ENCODE measurements at places on chromosomes 7 and 10.

- no peak for DNase-seq
These were observed 48.1 kb downstream of the CCNY start for GRCh38 chr10:35384265-35384868.

- no peak for DNase-seq
These were observed 34.4 kb downstream of the ASAH2 start for GRCh38 chr10:50216894-50217293.

DNA sequence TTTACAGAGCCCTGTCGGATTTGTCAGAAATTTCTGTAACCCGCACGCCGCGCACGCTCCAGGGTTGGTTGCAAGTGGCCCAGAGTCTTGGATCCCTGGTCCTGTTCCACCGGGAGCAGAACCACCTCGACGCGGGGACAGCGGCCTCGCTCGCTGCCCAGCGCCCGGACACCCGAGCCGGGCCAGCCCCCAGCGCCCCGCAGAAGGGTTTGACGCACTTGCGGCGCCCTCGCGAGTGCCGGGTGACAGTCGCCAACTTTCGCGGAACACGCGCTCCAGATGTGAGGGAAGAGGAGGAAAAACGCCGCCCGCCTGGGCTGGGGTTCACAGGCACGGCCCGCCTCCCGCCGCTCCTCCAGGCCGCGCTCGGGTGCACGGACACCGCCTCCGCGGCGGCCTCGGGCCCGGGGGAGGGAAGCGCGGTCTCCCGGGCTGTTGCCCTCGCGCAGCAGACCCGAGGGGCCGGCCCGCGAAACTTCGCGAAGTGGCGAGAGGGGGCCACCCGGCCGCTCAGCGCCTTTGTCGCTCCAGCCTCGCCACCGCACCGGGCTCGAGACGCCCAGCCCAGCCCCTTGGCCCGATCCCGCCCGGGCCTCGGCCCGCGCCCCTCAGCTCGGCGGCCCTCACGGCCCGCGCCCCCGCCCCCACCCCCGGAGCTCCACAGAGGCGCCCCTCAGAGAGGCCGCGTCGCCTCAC is 514 bp downstream of the RNF216 start:
- no peak for DNase-seq

GRCh38 chr10:83921984-83922860 is 217.1 kb upstream of the GHITM start:
- DNase-seq: no peak

- DNase-seq: no peak
These were observed 108.8 kb upstream of the GSDME start for GRCh38 chr7:24866004-24866615.

GRCh38 chr10:114931072-114931679 is 6.8 kb upstream of the TRUB1 start:
- no peak for DNase-seq

- DNase-seq: no peak
These were observed 16.0 kb downstream of the GATA3 start for GRCh38 chr10:8070440-8070839.

DNA sequence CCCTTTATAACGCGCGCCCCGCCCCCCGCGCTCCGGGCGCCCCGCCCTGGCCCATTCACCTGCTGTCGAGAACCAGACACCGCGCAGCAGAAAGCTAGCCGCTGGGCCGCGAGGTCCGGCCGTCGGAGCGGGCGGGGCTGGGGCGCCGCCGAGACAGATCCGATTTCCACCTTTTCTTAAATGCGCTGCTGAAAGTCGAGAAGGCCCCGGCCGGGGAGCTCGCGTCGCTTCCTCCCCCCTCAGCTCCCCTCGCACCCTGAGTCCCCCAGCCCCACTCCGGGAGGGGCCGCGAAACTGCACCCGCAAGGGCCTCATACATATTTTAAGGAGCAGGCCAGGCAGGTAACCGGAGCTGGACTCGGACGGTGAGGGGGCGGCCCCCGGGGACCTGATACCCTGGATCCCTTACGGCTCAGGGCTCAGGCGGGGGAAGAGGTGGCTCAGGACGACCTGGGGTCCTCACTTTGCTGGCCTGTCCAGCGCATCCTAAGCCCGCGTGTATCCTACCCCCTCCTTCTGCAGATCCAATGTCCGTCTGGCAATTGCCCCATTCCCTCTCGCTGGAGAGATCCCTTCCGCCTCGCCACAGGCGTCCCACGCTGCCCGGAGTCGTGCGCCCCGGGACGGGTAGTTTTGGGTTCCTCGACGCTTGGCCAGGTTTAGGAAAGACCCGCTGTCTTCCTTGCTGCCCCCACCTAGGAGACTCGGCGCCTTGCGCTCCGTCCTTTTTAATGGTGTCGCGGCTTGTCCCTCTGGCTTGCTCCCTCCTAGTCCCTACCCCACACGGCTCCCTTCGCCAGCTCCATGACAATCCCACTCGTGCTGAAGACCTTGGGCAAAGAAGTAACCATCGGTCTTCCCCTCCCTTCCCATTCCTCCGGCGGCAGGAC is 170.6 kb downstream of the UBE2H start:
- DNase-seq: no peak

GRCh38 chr7:18693406-18693805 is 197.9 kb downstream of the HDAC9 start:
- DNase-seq: peak; percentile 73

GRCh38 chr10:124646483-124647352 is 97.5 kb downstream of the FAM53B start:
- DNase-seq: peak; percentile 54

DNA sequence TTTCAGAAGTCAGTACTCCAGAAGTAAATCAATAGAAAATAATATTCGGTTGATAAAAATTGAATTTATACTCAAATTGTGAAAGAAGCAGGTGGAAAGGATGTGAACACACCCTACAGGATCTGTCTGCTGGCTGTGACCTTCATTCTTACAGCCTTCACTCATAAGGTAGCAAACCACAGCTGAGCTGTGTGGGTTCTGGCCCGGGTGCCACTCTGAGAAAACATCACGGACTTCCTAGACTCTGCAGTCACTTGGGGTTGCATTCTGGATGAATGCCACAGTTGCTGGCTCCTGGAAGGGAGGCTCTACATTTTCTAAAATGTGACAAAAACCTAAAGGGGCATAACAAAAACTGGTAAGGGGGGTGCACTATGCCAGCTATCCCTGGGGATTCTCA is 36.0 kb upstream of the ABLIM1 start:
- no peak for DNase-seq

DNA sequence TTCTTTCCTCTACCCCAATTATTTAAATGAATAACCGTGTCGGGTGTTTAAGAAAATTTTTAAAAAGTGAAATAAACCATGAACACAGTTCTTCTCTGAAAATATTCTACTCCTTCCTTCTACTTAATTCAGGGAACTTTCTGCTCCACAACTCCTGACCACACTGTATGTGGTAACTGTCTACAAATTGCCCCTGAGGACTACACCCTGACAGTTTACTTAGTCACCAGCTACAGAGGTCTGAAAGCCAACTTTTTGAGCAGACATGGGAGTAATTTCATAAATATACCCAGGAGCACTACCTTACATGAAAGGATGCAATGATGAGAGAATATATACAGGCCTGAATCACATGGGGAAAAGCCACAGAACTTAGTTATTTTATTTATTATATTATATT is 523.2 kb upstream of the SORCS1 start:
- DNase-seq: no peak

- no peak for DNase-seq
These were observed 124.8 kb downstream of the CACNA2D1 start for GRCh38 chr7:82318786-82319185.

DNA sequence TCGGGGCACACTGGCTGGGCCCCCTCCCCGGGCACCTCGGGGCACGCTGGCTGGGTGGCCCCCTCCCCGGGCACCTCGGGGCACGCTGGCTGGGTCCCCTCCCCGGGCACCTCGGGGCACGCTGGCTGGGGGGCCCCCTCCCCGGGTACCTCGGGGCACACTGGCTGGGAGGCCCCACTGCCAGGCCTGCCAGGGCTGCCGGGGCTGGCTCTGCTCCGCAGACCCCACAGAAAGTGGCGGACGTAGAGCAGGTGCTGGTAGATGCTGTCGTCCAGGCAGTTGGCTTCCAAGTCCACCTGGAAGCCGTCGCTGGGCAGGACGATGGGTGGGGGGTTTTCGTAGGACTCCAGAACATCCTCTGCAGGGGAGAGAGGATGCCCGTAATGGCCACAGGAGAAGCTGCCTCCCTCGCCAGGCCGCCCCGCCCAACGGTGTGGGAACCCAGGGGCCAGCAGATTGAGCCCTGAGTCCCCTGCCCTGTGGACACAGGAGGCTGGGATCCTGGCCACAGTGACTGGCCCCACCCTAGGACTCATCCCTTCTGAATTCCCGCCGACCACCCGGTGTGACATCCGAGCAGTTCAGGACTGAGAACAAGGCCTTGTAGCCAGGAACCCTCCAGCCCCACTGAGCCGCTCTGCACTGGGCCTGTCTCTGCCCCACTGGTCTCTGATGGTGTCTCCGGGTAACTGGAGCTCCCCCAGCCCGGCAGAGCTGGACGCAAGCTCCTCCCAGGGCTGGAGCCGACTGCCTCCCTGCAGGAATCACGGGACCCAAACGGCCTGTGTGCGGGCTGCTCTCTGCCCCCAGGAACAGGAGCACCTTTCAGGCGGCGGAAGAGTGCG is 28.2 kb downstream of the AP5Z1 start:
- DNase-seq: no peak

- DNase-seq: no peak
These were observed 18.6 kb upstream of the HSPA12A start for GRCh38 chr10:116760919-116761318.

DNA sequence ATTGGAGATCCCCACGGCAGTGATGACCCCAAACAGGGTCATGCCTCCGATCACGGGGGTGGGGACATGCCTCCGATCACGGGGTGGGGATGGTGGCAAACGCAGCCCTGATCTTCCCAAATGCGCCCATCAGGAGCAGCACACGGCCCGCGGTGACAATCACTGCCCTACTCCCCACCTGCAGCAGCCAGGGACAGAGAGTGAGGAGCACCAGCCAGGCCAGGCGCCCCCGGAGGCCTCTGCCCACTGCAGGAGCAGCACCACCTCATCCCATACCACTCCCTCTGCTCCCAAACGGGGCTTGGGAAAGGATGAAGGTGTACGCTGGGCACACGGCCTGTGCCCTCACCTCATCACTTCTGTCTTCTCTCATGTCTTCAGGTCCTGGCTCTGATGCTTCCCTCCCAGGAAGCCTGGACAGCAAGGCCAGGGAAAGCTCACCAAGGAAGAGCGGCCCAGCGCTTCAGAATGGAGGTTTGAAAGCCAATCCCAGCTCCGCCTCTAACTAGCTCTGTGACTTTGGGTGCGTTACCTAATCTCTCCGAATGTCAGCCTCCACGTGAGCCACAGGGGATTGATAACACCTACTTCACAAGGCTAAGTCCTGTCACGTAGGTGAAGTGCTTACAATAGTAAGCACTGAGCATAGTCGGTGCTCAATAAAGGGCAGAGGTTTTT is 37.1 kb downstream of the STRA8 start:
- no peak for DNase-seq

- peak; percentile 95 for DNase-seq
These were observed 8.4 kb downstream of the ETV1 start for GRCh38 chr7:13981070-13981469.

GRCh38 chr10:48648172-48648942 is 36.3 kb upstream of the WDFY4 start:
- no peak for DNase-seq

- DNase-seq: peak; percentile 8
These were observed 21.9 kb downstream of the FRA10AC1 start for GRCh38 chr10:93680412-93681047.

GRCh38 chr10:49567810-49568209 is 28.9 kb upstream of the ERCC6 start:
- DNase-seq: no peak

GRCh38 chr10:133123746-133124356 is 36.1 kb downstream of the ADGRA1 start:
- DNase-seq: no peak

- DNase-seq: no peak
These were observed 167.0 kb upstream of the CDK1 start for GRCh38 chr10:60611291-60611747.

DNA sequence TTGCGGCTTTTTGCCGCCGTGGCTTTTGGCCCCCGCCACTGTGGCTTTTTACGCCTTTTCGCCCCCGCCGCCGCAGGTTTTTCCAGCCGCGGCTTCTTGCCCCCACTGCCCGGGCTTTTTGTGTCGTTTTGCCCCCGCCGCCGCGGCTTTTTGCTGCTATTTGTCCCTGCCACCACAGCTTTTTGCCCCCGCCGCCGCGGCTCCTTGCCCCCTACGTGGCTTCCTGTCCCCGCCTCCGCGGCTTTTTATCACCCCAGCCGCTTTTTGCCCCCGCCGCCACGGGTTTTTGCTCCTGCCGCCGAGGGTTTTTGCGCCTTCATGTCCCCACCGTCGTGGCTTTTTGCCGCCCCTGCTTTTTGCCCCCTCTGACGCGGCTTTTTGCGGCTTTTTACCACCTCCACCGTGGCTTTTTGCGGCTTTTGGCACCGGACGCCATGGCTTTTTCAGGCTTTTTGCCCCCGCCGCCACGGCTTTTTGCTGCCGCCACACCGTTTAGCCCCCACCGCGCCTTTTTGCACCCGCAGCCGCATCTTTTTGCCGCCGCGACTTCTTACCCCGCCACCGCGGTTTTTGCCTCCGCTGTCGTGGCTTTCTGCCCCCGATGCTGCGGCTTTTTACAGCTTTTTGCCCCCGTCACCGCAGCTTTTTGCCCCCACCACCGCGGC is 637.0 kb downstream of the ZNF716 start:
- no peak for DNase-seq

GRCh38 chr7:46658281-46658680 is 737.2 kb upstream of the IGFBP3 start:
- DNase-seq: no peak

- DNase-seq: no peak
These were observed 140.4 kb downstream of the DKK1 start for GRCh38 chr10:52454491-52454890.

DNA sequence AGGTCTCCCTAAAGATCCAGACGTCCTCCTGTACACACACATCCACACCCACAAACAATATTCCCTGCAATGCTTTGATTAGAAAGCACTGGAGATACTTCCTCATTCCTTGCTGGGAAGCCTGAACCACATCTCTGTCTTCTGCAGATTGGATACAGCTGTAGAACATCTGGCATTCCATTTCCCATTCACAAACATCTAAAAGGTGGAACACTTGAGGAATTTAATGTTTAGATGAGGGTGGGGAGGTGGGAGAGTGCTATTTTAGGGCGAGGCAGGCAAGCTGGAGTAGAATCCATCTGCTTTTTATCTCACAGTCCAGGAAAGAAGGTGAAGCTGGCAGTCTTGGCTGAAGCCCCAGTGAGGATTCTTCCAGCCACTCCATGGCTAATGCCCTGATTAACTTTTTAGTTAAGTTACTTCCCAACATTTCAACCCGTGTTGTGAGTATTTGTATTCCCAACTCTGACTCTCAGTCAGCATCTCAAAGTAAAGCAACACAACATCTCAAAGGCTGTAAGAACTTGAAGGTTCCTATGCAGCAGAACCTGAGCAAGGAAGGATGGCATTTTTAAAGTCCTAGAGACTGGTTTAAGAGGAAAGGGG is 46.1 kb downstream of the CYTH3 start:
- DNase-seq: peak; percentile 61

All from AG09319 (cell line).